ENCODE measurements at places on chromosomes 16 and 17.

GRCh38 chr17:57152967-57153528, 68.0 kb downstream of the AKAP1 start:
- DNase-seq, result no peak

DNA sequence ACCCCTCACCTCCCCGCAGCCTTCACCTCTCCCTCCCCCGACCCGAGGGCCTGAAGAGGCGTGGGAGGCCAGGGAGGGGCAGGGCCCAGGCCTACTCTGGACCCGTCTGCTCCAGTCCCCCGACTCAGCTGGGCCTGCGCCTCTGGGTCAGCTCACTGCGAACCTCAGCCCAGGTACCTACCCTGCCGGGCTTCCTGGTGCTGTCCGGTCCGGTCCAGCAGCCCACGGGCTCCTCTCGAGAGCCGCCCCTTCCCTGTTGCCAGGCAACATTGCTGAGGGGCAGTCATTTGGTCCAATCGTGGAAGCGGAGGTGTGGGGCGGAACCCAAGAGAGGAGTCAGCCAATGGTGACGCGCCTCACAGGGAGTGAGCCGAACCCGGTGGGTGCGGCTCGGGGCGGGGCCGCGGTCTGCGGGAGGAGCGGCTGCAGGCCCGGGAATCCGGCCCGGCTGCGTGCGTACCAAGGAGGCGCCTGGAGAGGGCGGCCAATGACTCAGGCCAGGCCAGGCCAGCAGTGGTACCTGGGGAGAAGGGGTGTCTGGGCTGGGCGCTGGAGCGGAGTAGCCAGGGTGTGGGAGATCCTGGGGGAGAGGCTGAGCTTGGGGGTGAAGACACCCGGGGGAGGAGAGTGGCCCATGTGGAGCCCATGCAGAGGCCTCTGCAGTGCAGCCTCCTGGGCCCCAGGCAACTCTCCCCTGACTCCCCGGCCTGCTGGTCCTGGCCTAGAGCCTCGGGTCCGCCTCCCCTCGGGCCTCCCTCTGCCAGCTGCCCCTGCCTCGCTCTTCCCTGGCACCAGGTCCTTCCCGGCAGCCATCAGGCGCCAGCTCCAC, at the start of gene MEAK7:
Gene MEAK7, minus strand, starts transcription at position 240 of the 829 bp plus-strand sequence. CDS start 6,573 bp downstream, outside the sequence.
- DNase-seq, result peak; percentile 94

DNA sequence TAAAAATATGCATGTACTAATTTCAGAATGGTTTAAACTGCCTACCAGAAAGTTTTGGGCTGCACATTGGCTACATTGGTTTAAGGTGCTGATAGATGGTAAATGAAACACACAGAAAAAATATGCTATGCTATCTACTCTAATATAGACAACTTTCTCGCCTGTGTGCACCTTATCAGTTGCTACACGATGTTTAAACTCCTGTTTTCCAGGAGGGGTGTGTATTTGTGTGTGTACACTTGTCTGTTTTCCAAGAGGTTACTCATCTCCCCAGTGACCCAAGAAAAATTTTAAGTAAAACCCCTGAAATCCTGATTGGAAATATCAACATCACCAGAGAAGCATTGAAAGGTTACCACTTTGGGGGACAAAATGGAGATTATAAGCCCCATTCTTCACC, 21.6 kb upstream of the PSMC5 start:
- DNase-seq, result no peak

DNA sequence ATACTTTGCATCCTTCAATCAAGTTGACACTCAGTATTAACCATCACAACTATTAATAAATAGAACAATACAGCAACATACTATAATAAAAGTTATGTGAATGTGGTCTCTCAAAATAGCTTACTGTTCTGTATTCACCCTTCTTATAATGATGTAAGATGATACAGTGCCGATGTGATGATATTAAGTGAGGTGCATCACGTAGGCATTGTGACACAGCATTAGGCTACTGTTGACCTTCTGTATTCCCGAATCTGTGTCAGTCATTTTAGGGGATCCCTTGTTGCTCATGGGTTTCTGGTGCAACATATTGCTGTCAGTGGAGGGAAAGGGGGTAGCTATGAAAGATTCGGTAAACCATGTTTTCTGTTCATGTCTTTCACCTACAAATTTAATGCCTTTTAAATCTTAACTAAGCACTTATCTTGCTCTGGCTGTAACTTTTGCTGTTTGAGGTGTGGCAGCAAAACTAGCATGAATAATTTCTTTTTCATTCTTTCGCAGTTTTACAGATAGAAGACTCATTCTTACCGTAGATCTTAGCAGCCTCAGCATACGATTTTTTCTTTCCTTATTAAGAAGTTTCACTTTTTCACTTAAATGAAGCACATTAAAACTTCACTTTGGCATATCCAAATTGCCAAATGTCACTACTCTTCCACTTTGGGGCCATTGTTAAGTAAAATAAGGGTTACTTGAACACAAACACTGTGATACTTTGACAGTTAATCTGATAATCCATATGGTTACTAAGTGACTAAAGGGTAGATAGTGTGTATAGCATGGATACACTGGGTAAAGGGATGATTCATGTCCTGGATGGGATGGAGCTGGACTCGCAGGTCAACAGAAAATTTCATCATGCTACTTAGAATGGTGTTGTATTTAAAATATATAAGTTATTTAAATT, 29.6 kb downstream of the NFAT5 start:
- DNase-seq, result no peak

DNA sequence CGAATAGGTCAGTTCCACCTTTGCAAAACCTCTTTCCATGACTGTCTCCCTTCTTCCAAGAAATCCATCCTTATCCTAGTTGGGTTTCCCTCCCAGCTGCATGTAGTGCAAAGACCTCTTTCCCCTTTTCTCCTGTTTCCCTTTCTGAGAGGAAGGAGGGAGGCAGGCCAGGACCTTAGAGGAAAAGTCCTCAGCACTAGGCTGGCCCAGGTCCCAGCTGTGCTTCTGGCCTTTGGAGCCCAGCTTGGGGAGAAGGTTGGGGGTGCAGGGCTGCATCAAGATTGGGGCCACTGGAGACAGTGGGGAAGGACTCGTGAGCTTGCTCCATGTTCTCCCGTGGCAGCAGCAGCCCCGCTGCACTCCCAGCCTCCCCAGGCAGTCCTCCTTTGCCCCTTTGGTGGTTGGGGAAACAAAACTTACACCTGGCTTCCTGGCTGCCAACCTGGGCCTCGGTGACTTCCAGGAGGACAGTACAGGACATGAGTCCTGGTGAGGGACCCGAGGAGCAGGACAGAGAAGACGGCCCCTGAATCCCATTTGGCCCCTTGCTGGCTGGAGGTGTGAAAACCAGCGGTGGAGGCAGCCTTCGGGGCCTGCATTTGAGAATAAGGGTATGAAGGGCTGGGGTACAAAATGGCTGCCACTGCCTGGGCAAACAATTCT, 481 bp downstream of the HEXIM2 start:
- DNase-seq, result no peak
